HT-29 (cell line): ENCODE measurements at places on chromosomes 4 and X.

DNA sequence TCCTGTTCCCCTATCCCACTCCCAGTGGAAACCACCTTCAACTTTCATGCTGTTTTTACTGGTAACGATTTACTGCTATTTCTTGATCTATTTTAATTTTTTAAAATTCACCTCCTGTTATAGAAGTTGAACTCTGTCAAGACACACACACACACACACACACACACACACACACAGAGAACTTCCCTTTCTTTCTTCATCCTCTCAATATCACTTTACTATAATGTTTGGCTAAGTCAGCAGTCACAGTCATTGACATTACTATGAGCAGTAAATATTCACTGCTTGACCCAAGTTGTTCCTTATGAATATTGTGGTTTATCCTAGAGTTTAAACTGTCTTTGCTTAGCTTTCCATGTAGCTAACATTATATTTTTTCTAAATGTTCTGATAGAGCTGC is 24.0 kb upstream of the SGMS2 start:
- DNase-seq = no peak

DNA sequence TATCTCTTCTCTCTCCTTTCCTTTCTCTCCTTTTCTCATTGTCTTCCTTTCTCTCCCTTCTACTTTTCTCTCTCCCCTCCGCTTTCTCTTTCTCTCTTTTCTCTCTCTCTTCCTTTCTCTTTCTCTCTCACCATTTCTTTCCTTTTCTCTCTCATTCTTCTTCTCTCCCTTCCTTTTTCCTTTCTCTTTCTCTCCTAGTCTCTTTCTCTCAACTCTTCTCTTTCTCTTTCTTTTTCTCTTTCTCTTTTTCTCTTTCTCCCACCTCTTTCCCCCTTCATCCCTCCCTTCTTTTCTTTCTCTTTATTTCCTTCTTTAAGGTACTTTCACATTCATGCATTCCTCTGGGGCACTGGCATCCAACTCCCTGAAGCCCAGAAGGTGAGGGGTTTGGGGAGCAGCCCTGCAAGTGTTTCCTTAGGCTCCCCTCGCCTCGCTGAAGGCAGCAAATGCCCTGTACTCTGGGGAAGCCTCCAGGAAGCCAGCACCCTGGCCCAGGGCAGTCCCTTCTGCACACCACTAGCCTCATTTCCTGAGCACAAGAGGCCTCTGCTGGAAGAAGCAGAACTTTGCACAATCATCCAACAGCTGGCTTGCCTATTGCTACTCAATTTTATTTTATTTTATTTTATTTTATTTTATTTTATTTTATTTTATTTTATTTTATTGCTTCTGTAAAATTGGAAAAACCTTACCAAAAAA is 124.2 kb downstream of the NFKB1 start:
- peak; percentile 18 for DNase-seq

DNA sequence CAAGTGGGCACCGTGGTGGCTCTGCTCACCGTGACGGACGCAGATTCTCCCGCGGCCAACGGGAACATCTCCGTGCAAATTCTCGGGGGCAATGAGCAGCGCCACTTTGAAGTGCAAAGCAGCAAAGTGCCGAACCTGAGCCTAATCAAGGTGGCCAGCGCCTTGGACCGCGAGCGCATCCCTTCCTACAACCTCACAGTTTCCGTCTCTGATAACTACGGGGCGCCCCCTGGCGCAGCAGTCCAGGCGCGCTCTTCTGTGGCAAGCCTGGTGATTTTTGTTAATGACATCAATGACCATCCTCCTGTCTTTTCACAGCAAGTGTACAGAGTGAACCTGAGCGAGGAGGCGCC is 2.7 kb downstream of the FAT4 start:
- DNase-seq = no peak

- DNase-seq = peak; percentile 26
Observed at GRCh38 chr4:169311643-169312365, 41.0 kb upstream of the SH3RF1 start.

- DNase-seq = no peak
Observed at GRCh38 chr4:106893395-106893881, 142.7 kb downstream of the DKK2 start.

GRCh38 chrX:42837747-42838146 is 59.8 kb upstream of the PPP1R2C start:
- DNase-seq = no peak

DNA sequence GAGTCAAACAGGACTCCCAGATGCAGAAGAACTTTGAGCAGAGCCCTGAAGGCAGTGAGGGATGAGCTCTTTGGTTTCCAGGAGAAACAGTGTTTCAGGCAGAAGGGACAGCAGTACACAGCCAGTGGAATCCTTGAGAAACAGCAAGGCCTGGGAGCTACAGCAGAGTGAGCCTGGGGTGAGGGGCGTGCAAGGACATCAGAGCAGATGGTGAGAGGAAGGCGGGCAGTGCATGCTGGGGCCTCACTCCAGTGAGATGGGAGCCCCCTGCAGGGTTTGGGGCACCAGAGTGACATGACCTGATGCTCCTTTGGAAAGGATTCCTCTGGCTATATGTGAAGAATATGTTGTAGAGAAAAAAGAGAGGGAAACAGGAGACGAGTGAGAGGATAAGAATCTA is 98.1 kb upstream of the EGFL6 start:
- DNase-seq = no peak

- DNase-seq = peak; percentile 86
Observed at GRCh38 chr4:40515037-40515397, 114.6 kb downstream of the RBM47 start.

DNA sequence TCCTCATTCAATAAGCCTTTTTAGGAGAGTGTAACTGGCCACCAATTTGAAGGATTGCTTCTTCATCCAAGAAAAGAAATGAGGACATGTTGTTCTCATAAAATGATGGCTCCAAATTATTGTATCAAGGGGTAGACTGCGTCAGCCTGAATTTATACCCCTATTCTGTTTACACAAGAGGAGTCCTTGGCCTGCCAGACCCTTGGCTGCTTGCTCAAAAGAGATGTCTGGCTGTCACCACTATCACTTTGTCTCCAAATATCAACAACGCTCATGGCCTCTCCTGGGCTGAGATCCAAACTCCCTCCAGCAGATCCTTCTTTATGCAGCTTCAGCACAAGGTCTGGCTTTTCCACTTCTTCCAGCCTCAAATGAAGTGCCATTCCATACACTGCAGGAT is 127.9 kb downstream of the OR13H1 start:
- no peak for DNase-seq

GRCh38 chr4:172650758-172651530 is 517.7 kb upstream of the GALNT7 start:
- DNase-seq = no peak

DNA sequence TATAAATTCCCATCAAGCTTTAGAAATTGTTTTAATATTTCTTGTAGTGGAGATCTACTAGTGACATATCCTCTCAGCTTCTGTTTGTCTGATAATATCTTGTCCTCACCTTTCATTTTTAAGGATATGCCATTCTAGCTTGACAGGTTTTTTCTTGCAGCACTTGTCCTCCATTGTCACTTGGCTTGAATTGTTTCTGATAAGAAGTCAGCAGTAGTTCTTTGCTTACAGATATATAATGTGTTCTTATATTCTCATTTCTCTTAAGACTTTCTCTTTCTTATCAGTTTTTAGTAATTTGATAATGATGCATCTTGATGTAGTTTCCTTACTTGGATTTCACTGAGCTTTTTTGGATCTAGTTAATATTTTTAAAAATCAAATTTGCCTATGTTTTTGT is 120.6 kb upstream of the NUDT6 start:
- DNase-seq = no peak

DNA sequence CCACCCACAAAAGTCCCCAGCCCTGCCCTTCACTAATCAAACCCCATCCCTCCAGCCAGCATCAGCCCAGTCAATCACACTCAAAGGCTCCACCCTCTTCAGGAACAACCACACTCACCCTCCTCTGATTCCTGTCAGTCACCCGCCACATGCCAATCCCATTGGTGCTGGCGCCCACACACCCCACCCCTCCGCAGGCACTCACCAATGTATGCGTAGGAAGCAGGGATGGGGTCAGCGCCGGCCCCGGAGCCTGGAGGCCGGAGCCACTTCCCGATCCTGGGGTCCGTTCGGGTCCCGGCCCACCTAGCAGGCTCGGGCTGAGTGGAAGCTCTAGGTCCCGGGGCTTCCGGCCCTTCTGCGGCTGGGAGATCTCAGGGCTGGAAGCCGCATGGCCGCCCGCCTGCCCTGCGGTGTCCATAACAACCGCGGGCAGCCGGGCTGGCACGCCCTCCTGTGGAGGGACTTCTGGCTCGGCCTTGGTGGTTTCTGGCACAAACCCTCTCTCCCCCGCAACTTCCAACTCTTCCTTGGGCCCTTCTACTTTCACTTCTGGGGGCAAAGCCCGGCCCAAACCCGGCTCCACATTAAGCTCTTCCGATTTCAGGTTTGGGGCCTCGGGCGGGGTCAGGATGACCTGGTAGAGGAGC is 7.9 kb upstream of the CFP start:
- DNase-seq = no peak

- no peak for DNase-seq
Observed at GRCh38 chr4:173398220-173398619, 696 bp downstream of the SCRG1 start.

DNA sequence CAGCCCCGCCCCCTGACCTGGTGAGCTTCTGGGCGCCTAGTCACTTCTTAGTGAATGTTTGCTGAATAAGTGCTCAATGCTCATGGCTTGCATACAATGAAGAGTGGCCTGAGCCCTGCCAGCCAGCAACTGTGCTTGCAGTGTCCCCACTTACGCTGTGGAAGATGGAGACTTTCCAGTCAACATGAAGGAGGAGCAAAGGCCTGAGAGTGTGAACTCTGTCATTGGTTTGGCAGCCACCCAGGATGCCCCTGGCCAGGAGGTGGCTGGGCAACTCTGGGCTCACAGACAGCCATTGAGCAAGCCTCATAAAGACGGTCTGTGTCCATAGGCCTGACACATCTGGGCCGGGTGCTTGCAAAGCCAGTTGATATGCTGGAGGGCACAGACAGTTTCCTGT is 72.1 kb upstream of the MAMLD1 start:
- DNase-seq = no peak

DNA sequence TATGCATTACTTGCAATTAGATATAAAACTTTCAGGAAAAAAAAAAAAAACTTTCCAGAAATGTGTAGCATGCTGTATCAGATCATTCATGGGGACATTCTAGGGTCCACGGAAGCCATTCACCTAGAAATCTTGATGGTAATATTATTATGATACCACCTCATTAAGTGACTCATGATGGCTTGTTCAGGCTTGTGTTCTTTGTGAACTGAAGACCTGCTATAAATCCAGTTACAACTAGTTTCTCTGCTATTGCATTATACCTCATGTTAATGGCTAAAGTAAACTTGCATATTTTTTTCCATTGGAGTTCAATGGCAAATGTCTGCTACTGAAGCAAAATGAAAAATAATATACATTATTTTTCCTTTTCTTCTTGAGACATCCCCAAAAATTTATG is 35.3 kb upstream of the PTPN13 start:
- DNase-seq = no peak

DNA sequence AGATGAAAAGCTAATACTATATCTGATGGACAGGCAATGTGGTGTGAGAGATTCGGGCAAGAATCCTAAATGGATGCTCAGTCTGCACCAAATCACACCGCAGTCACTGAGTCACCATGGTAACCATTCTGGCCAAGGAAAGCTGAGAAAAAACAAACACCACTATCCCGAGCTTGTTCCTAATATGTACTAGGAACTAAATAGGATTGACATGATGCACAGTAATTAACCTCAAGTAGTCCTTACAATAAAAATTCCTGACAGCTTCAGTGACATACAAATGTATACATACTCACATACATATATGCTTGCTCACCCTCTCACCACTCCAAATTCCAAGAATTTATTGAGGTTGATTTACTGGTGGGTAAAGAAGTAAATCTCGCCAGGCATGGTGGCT is 1.1 kb upstream of the RAB40A start:
- no peak for DNase-seq

DNA sequence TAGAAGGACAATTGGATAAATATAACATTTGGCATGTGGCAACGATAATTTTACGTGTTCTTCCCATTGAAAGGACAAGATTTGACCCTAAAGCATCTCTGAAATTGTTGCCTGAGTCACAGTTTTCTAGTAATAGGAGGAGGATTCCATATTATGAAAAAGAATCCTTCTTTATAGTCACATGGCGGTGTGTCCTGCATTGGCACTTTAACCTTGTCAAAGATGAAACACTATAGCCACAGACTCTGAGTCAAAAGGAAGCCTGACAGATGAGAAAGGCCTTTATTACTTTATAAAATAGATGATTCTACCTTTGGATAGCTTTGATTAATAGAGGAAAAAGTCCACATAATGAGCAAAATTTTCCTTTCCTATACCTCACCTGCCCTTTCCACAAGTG is 11.5 kb downstream of the LNX1 start:
- no peak for DNase-seq

DNA sequence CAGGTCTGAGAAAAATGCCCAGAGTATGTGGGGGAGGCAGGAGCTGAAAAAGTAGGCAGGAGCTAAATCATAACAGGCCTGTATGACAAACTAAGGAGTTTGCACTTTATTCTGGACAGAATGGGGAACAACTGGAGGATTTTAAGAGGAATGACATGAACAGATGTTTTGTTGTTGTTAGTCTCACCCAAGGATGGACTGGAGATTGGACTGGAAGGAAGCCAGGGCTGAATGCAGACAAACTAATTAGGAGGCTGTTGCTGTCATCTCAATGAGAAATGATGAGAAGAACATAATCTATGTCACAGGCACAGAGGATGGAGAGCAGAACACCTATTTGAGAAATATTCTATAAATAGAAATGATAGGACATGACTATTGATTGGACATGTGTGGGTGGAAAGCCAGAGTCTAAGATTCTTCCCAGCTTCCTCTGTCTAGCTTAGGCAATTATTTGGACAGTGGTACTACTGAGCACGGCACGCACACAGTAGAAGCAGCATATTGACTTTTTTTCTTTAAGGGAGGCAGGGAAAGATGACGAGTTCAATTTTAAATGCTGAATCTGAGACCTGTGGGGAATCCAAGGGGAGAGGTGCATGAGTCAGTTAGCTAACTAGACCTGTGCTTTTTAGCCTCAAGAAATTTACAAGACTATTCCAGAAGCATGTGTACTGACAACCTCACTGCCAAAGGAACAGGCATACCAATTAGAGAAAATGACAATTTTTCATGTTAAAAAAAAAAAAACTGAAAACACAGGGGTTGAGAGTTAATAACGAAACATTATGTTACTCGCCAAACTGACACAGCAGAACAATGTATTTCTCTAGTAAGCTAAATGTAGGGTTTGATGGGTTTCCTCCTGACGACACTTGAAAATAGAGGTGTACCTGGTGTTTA is 963 bp upstream of the USO1 start:
- no peak for DNase-seq

GRCh38 chr4:112550728-112551127 is 34.7 kb upstream of the NEUROG2 start:
- no peak for DNase-seq

GRCh38 chrX:101051153-101051548 is 760 bp downstream of the TRMT2B start:
- DNase-seq = no peak
